ENCODE measurements at places on chromosomes 1 and 21.

DNA sequence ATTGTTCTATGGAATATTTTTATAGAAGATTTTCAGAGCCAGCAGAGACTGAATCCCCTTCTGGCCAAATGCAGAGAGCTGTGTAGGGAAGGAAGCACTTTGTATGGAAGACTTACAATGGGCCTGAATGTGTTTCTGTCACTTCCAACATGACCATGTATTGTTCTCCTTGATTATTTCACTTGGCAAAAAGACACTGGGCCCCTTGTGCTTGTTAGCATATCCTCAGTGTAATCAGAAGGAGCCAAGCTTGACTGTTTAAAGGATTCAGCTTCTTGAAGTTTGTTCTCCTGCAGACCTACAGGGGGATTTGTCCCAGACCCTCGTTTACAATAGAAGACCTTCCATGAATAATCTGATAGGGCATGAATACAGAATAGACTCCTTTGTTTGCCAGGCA is 48.1 kb upstream of the UBE2U start:
- DNase-seq = no peak

GRCh38 chr21:36783612-36784374 is 84.9 kb downstream of the SIM2 start:
- peak; percentile 91 for DNase-seq

GRCh38 chr21:35084869-35085268 is 35.8 kb upstream of the RUNX1 start:
- DNase-seq = peak; percentile 90

GRCh38 chr1:115302390-115302961 is 35.6 kb downstream of the NGF start:
- DNase-seq = no peak

DNA sequence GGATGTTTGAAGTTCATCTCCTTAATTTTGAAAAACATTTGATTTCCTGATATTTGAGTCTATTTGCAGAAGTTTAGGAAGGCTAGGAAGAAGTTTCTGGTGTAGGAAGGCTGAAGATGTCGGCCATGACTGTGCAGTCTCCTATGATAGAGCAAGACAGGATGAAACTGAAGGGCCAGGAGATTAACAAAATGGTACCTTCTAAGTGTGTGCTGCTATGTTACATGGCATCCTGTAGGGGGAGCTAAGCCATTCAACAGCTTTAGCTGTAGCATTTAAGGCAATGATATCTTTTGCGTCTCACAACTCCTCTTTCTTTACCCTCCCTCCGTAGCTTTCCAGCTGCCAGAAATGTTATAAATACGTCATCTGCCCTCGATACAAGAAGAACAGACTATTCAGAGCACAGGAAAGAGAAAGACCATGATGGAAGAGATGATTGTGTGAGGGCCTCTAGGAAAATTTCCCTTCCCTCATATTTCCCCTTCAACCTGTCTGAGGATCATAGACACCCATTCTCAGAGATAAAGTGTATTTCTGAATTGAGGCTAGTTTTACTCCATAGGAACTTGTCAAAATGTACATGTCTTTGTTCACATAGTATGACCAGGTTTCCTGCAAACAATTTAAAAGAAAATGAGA is 61.1 kb downstream of the XCL1 start:
- no peak for DNase-seq

GRCh38 chr1:202765721-202766120 is 42.5 kb downstream of the KDM5B start:
- DNase-seq = no peak

GRCh38 chr1:13700521-13701270 is 708 bp downstream of the PRDM2 start:
- DNase-seq = no peak

DNA sequence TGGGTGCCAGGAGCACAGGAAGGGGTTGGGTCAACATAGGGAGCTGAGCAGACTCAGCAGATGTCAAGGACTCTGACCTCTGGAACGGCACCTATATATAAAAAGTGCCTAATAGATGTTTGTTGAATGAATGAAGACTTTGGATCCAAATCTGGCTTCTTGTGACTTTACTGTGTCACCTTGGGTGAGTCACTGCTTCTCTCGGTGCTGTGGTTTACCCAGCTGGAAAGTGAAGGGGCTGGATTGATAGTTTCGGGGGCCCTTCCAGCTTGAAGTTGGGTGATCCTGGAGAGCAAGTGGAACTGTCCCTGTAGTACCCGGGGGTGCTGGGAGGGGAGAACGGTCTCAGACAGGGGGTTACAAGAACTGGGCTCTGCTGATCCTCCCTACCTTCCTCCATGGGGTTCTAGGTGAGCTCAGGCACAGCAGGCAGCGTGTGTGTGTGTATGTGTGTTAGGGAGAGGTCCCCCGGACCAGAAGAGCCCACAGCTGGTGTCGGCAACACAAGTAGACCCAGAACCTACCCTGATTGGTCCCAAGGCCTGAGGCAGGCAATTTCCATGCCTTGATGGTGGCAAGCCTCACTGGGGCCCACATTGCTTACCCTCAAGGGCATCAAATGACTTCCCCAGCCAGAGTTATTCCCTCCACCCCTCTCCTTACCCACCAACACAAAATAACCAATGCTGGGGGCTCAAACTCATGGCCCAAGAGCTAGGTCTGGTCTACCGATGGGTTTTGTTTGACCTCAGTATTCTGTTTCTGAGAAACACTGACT is 5.5 kb upstream of the PADI1 start:
- no peak for DNase-seq

DNA sequence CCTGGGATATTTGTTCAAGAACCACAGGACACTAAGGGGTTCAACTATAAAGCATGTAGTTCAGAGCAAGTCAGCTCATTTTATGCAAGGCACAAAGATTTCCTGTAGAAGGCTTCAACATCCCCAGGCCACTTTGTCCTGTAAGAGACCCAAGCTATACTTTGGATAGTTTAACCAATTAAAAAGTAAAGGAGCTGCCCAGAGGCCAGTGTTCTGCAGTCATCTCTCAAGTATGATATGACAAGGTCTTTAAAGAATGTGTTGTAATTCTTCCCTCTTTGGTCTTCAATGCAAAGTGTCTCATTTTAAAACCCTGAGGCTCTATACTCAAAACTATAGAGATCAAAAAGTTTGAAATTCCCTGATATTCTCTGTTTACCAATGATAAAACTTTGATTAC is 34.1 kb downstream of the KRTAP20-3 start:
- no peak for DNase-seq

GRCh38 chr1:219430419-219430818 is 182.5 kb downstream of the ZC3H11B start:
- peak; percentile 31 for DNase-seq

- peak; percentile 89 for DNase-seq
Observed at GRCh38 chr1:108816049-108816893, 40.6 kb downstream of the AKNAD1 start.

DNA sequence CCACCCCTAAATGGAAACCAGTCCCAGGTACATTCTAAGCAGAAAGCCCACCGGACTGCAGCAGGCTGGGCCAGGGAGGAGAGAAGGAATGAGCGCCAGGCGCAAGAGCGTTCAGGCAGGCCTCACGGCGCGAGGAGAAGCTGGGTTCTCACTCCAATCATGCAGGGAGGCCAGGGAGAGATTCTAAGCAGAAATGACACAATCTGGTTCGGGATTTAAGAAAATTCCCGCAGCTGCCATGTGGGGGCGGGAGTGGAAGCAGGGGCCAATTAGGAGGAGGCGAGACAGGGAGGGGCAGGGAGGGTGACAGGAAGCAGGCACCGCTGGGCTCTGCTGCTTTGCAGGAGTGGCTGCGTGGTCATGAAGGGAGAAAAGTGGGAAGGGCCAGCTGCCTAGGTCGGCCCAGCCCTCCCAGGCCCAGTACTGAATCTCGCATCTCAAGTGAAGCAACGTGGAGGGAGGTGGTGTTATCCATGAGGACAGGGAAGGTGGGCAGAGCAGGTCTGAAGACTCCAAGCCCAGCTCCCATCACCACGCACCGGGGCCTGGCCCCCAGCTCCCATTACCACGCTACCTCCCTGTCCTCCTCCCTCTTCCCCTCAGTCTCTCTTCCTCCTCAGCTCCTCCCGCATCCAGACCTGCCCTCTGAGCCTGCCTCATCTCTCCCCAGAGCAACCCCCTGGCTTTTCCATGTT is 11.8 kb downstream of the NPHP4 start:
- DNase-seq = peak; percentile 36

GRCh38 chr1:57590978-57591377 is 167.1 kb upstream of the DAB1 start:
- DNase-seq = no peak

GRCh38 chr1:87269921-87270320 is 58.8 kb upstream of the LMO4 start:
- DNase-seq = no peak

- no peak for DNase-seq
Observed at GRCh38 chr1:9844756-9845155, 21.0 kb upstream of the CLSTN1 start.

GRCh38 chr1:27809883-27810282 is 20.7 kb upstream of the PPP1R8 start:
- DNase-seq = no peak

- DNase-seq = no peak
Observed at GRCh38 chr1:179353546-179353945, 12.2 kb upstream of the AXDND1 start.

DNA sequence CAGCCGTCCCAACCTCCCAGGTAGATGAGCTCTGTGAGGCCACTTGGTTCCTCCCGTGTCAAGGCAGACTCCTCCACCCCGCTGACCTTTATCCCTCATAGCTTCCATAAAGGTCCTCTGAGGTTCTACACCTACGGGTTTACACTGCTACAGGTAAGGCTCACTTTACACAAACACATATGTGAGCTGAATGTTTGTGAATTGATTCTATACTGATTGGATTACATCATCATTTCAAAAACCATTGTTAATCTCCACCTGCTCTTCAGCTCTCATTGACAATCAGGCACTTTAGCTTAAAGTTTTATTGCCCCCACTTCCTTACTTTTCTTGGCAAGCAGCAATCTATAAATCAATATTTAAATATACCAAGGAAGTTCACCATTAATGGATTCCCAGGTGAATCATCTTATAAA is 12.8 kb upstream of the RGS16 start:
- DNase-seq = no peak

All from kidney glomerular epithelial cell (primary cell).